ENCODE measurements at places on chromosomes 3 and 15.
A peak's percentile ranks its signal among the peaks of the same experiment; 100 is the strongest.

DNA sequence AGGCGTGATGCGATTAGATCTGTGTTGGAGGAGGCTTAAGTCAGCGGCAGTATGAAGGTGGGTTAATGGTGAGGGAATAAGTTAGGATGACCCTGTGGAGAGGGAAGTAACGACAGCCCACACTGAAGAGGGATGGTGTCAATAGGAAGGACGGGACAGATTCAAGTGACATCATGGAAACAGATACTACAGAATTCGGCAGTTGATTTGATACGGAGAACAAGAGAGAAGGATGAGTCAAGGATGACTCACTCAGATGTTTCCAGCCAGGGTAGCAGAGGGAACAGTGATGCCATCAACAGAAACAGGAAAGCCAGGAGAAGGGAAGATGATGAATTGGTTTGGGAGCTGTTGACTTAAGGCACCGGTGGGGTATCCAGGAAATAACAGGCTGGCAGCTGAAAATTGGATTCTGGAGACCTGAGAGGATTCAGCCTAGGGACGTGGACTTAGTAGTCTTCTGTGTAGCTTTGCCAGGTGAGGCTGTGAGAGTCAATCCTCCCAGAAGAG, 38.0 kb downstream of the SHC4 start:
- DNase-seq = peak; percentile 81

DNA sequence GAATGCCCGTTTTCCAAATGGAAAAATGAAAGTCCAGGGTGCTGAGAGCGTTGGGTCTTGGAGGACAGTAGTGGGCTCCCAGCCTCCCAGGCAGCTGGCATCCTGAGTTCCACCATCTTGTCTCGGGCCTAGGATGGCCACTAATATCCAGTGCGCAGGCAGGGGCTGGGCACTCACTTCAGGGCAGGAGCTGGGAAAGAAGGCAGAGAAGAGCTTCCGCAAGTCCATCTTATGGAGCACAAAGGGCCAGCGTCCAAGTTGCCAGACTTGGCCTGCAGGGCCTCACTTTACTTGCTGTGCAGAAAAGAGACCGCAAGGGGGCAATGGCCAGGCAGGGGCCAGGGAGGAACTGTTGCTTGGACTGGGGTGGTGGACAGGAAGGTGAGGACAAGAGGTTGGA, 46.1 kb downstream of the IQSEC1 start:
- DNase-seq = no peak

- no peak for DNase-seq
These were observed at the start of gene PRSS50 for GRCh38 chr3:46717447-46718231. TSS of gene PRSS50 (minus strand) at chr3:46717869. CDS start at chr3:46717824, 45 bp downstream.

- no peak for DNase-seq
These were observed 5.0 kb downstream of the DNAJB8 start for GRCh38 chr3:128461731-128462130.

- no peak for DNase-seq
These were observed 37.5 kb upstream of the C3orf38 start for GRCh38 chr3:88112289-88112688.

DNA sequence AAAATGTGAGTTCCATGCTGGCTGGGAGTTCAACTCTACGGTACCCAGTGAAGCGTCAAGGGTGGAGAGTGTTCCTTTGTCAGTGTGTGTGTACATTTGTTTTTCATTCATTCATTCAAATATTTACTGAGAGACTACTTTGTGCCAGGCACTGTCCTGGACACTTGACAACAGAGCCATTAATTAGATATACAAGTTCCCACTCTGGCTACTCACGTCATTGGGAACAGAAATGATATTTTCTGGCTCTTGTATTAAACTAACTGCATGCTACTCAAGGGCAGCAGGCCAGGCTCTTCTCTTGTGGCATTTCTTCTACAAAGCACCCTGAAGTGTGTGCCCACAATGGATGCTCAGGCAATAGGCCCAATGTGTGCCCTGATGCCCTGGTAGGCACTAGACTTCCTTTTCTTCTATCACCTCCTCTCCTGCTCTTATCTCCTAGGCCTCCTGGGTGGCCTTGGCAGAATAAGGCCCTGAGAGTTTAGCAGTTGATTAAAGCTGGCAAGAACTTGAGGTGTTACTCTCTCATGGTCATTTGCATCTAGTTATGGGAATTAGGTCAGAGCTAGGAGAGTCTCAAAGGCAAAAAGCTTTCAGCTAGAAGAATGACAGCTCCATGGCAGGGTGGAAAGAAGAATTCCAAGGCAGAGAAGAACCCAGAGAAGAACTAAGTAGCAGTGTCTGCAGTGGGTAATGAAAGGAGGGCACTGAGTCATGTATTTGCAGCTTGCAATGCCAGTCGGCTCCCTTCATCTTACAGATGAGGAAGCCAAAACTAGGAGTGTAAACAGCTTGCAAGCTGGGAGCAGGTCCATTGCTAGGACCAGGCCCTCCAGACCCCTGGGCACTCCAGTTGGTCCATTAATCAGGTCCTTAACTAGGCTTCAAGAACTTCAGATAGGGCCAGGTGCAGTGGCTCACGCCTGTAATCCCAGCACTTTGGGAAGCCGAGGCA, 14.0 kb upstream of the SMAD3 start:
- DNase-seq = no peak

GRCh38 chr15:67068710-67069400, 3.5 kb downstream of the SMAD3 start:
- peak; percentile 58 for DNase-seq

- DNase-seq = no peak
These were observed 3.1 kb upstream of the FMN1 start for GRCh38 chr15:33197636-33198035.

GRCh38 chr3:149450281-149450680, 24.2 kb upstream of the TM4SF4 start:
- no peak for DNase-seq

DNA sequence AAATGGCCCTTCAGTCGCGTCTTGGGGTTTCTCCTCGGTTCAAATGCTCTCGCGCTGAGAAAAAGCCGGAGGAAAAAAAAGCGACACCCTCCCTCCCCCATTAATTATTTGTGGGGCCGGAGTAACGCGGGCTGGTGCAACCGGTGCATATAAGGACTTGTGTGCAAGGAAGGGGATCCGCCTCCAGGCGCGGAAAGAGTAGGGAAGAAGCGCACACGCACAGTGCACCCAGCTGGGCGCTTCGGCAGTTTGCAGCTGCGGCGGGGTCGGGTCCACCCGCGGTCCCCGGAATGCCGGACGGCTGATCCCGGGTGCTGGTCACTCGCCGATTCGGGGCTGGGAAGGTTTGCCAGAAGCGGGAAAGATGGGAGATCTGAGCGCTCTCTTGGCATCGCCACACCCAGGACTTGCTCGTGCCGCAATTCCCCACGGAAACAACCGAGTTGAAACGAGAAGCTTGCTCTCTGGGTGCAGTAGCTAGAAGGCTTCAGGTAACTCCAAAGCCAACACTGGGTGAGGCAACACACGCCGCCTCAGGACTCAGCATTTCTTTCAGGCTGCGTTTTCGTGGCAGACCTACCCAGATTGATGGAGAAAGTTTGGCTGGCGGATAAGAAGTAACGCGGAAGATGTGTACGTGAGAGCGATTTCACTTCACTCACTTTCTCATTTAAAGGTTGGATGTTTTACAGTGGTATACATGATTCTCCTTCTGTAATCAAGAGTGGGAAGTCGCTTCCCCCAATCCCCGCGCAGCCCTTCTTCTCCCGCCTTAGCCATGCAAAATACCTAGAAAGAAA, 720 bp upstream of the TNIK start:
- DNase-seq = peak; percentile 13

DNA sequence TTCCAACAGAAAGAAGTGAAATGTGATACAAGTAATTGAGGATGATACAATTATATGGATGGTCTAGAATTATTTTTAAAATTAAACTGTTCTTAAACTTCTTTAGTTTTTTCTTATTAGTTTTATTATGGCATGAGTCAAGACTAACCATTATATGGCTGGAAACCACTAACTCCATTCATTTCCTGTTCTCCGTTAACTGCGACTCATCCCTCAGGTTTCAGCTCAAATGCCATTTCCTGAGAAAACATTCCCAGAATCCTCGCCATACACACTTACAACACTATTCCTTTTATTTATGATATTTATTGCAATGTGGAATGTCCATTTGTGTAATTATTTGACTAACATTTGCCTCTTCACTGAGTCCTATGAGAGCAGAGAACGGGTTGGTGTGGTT, 394.1 kb downstream of the SOX2 start:
- no peak for DNase-seq

DNA sequence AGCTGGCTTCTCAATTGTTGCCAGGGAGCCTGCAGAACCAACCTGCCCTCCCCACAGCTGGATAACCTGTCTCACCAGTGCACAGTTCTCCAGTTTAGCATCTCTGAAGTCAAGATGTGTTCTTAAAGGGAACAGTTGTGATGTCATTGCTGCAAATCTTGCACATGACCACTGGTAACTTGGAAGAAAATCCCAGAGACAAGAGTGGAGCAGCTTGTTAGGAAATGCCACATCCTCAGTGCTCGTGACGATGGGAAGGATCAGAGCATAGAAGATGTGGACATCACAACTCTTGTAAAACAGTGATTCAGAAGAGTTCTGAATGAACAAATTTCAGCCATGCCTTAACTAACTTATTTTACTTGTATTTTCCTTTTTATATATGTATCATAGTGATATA, 36.1 kb upstream of the LIMD1 start:
- DNase-seq = no peak

DNA sequence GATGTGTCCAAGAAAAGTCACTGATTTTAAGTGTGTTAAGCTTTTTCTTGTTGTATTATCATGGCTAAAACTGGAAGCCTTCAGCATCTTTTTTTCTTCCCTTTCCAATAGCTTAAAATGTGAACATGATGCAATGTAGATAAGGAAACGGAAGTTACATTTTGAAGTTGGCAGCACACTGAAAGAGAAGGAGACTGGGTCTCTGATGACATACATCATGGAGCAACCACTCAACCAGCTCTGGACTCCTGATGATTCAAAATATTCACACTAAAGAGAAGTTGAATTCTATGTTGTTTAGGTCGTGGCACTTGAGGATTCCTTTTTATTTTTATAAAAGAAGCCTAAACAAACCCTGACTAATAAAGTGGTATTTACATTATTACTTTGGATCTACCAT, 488.3 kb upstream of the ALCAM start:
- no peak for DNase-seq

- no peak for DNase-seq
These were observed 156.6 kb downstream of the MEIS2 start for GRCh38 chr15:36943508-36944361.

GRCh38 chr3:14834121-14834520, 15.4 kb downstream of the FGD5 start:
- DNase-seq = no peak

DNA sequence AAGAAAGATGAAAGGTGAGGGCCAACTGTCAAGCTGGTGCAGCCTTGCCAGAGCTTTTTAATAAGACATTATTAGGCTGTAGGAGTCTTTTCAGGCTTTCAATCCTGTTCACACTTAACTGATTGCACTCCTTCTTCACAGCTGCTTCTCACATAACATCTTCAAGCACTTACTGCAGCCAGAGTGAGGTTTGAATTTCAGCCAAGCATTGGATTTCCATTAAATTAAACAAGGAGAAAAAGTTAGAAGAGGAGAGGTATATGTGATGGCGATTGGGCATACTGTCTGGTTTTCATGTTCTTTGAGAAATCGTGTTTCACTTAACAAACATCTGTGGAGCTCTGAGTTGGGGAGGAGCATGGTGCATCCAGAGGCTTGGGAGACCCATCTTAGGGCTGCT, 392.8 kb upstream of the LRRC3B start:
- DNase-seq = no peak
